ENCODE measurements at places on chromosomes 6 and 20.

GRCh38 chr20:24962510-24962909 lies 13.4 kb downstream of the CST7 start:
- DNase-seq = no peak

DNA sequence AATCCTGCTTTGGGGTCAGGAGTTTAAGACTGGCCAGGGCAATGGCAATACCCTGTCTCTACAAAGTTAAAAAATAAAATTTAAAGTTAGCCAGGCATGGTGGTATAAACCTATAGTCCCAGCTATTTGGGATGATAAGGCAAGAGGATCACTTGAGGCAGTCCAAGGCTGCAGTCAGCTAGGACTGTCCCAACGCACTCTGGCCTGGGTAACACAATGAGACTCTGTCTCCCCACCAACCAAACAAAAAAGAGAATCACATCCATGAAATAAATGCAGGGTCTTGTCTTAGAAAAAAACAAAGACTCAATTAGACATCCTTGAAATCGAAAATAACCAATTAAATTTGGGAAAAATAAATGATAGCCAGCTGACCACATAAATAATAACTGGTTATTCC lies 88.9 kb downstream of the PHIP start:
- no peak for DNase-seq

DNA sequence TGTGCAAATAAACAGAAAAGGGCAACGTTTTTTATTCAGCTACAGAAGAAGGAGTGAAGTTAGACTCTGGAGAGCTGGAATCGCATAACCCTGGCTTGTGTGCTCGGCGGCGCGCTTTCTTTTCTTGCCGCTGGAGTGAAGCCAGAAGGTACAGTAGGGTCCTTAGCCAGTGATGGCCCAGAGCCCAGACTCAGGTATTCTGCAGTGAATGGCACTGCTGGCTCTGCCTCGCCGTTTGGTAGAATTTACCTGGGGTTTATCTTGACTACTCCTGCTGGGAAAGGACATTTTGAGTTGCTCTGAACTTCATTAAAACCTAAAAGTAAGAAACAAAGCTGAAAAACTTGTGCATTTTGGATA lies 56.9 kb upstream of the TIAM2 start:
- DNase-seq = no peak

DNA sequence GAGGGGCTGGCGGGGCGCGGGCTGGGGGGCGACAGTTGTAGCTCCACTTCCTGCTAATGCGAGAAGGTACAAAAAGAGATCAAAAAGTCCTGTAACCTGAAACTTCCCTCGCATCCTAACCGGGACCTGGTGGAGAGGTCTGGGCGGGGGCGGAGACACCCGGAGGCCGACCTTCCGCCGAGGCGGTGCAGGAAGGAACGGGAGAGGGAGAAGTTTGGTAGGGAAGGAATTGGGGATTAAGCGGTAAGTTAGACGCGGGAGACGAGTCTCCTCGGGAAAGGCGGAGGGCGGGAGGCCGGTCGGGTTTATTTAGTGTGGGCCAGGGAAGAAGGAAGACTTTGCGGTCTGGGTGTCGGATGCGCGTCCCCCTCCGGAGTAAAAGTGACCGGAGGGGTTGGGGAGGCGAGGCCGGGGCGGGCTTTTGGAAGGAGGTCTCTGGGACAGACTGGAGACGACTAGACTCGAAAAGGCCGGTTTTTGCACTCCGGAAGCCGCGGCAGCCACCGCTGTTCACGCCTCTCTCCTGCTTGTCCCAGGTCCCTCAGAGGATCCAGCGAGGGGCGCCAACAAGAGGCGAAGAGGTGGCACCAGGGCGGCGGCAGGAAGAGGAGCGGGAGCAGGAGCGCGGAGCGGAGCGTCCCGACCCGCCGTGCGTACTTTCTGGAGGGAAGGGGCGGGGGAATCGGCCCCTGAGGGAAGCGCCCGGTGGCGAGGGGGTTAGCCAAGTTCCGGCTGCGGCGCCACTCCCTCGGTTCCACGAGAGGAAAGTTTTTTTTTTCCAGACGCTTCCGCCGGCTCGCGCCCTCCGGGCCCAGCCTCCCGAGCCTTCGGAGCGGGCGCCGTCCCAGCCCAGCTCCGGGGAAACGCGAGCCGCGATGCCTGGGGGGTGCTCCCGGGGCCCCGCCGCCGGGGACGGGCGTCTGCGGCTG lies 734 bp downstream of the TPBG start:
- DNase-seq = peak; percentile 76

DNA sequence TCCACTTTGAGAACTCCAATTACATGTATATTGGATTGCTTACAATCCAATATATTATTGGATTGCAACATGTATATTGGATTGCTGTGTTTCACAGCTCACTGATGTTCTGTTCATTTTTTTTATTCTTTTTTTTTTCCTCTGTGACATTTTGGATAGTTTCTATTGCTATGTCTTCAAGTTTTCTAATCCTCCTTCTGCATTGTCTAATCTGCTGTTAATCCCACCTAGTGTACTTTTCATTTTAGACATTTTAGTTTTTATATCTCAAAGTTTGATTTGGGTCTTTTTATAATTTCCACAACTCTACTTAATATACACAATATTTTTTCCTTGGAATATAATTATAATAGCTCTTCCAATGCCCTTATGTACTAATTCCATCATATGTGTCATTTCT lies 34.5 kb downstream of the CNBD2 start:
- no peak for DNase-seq

DNA sequence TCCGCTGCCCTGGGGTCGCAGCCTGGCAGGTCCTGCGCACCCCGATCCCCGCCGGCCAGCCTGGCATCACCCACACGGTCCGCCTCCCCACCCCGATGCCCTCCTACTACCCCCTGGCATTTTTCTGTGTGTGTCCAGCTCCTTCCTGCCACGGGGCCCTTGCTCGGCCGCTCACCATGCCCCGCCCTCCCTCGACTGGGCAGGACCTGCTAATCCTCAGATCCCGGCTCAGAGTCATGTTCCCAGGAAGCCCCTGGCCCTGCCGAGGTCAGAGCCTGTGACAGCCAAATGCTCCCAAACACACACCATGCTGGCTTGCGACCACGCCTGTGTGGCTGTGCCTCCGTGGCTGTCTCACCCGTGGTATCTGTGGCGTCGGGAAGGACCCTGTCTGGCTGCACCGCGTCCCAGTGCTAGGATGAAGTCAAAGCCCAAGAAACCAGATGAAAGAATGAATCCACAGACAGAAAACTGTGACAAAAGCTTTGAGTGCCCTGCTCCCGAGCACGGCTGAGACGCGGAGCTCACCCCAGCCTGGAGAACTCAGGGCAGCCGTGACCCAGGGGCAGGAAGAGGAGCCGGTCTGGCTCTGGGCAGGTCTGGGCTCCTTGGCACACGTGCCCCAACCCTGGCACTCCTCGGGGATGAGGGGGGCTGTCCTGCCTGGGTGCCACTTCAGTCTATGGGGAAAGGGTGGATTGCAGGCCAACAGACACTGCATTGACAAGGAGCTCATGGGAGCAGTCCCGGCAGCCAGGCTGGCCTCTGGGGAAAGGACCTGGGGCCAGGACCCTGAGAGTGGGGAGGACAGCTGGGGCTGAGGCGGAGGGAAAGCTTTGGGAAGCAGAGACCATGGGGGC lies 20.8 kb upstream of the SLCO4A1 start:
- DNase-seq = no peak

GRCh38 chr6:168590406-168590805 lies 149.4 kb downstream of the SMOC2 start:
- DNase-seq = no peak

DNA sequence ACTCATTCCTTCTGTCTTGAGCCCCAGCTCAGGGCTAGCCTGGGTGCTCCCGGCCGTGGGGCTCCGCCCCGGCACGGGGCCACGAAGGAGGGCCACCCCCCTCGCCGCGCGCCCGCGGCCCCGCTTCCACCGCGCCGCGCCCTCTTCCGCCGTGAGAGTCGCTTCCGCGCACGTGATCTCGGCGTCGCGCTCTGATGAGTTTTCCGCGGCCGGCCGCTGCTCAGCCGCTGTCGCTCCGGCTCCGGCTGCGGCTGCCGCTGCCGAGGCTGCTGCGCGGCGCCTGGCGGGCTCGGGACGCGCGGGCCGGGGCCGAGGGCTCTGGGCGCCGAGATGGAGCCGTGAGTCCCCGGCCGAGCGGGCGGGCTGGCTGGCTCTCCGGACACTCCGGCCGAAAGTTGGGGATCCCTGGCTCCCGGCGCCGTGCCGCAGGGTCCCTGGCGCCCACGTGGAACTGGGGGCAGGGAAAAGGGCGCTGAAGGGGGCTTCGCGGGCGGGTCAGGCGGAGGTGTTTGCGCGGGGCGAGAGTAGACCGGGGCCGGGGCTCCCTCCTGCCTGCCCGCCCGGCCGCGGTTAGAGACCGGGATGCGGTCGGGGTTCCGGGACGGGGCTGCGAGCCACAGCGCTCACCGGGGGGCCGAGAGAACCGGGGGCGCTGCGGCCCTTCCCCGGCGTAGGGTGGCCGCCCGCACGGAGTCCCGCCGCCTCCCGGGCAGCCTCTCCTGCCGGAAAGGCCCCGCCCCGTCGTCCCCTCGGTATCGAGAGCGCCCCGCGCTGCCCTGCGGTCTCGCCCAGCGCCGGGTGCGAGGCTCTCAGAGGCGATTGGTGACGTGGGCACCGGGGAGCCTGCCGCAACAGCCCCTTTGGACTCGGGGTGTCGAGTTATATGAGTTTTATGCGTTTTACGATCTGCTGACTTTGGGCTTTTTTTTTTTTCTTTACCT lies at the start of gene TMEM181:
TSS of gene TMEM181 (plus strand) at position 197 of the 941 bp plus-strand sequence. CDS start at position 331, 134 bp downstream.
- peak; percentile 88 for DNase-seq

DNA sequence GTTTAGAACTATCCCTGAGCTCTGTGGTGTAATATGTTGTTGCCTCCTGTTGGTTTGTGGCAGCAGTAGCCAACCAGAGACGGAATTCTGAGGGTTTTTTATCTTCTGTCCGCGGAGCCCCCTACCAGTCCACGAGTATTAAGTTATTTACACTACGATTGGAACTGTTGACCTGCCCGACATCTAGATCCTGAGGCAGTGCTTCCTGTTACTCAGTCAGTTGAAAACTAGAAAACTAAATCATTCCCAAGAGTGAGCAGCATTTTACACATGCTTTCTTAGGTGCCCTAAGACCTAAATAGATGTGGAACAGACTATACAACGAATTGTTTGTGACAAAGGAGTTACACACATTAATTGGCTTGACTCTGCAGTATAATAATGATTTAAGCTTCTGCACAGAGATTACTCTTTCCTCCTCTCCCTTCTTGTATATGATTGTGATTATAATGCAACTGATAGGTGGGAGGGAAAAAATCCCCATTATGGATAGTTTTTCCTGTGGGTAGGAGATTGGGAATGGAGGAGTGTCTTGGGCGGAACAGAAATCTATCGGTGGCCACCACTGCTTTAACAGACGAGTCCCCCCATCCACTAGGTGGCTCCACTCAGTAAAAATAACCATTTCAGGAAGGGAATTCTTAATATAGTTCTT lies 1.7 kb downstream of the LOC128125822 start:
- peak; percentile 64 for DNase-seq

DNA sequence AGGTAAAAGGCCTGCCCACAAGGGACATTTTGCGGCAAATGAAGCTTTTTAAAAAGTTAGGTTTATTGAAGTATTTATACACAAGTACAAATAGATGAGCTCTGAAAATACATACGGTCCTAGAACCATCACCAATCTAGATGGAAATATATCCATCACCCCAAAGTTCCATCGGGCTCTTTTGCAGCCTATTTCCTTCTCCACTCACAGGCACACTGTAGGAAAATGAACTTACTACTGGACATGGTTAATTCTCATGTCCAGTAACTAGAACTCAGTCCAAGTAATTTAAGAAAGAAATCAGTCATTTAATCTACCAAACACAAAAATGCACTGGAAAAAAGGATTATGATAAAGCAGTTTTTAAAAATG lies 6.2 kb downstream of the PCNA start:
- DNase-seq = no peak

DNA sequence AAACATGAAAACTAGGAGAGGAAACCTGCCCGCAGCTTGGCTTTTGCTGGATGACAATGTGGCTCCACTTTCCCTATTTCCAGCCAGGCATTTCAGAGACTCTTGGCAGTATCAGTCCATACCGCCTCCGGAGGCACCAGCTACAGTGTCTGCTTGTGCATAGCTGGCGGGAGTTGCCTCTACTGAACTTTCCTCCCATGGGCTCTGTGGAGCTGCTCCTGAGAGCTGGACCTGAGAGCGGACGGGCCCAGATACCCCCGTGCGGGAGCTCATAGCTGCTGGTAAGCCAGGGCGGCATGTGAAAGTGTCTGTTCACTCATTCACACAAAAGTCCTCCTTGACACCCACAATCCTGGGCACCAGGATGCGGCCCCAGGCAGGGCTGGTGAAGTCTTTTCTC lies 130.3 kb upstream of the PMEPA1 start:
- no peak for DNase-seq

- no peak for DNase-seq
Observed at GRCh38 chr20:64138276-64138815, 25.9 kb upstream of the MYT1 start.

DNA sequence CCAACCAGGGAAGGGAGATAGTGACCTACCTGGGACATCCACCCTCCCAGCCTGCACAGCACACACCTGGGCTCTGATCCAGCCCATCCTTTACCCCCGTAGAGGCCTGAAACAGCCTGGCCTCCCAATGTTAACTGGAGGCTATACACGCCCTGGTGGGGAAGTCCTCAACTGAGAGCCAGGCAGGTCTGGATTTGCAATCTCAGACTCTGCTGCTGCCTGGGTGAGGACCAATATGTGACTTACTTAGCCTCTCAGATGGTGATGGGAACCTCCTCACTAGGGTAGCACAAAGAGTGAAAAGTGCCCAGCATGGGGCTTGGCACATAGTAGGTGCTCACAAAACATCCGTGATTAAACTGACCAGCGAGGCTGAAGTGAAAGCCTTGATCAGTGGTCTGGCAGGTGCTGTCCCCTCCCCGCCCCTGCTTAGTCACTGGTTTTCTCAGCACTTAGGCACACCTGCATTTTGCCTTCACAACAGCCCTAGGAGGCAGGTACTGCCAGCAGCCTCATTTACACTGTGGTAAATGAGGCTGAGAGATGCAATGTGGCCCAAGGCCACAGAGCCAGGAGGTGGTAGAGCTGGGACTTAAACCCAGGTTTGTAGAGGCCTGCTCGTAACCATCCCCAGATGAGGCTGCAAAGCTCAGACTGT lies 12.4 kb downstream of the PEDS1 start:
- no peak for DNase-seq

DNA sequence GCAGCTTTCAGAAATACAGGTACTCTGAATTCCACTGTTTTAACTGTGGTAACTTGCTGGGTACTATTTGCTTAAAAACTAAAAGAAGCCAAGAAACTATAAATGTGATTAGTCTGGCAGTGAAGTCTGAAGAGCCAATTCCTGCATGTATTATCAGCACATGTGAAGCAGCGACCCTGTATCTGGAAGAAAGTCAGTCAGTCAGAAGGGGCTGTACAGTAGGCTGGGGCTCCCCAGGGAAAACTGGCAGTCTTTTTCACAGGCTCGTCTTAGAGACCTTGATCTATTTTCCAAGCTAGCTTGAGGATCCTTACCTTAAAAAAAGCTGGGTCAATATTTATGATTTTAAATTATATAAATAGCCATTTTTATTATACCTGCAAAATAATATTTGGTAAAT lies 104.9 kb downstream of the PDSS2 start:
- DNase-seq = no peak

DNA sequence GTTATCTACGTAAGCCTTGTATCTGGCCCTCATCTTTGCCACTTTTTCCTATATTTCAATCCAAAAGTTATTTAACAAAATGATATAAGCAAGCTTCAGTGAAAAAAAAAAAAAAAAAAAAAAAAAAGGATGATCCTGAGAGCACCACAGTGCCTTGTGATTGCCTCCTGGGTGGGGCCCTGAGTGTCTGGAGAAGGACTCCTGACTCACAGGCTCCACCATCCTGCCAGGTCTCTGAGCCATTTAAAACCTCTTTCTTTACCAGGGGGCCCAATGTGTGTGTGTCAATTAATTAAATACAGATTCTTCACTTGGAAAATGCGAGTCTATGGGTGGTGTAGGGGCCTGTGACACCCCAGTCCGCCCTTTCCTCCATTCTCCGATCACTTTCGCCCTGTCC lies 105.2 kb downstream of the SMOC2 start:
- DNase-seq = no peak
